ENCODE measurements at places on chromosomes 6 and 20.

- DNase-seq: no peak
Measured at GRCh38 chr6:40353197-40353966, 233.8 kb downstream of the LRFN2 start.

DNA sequence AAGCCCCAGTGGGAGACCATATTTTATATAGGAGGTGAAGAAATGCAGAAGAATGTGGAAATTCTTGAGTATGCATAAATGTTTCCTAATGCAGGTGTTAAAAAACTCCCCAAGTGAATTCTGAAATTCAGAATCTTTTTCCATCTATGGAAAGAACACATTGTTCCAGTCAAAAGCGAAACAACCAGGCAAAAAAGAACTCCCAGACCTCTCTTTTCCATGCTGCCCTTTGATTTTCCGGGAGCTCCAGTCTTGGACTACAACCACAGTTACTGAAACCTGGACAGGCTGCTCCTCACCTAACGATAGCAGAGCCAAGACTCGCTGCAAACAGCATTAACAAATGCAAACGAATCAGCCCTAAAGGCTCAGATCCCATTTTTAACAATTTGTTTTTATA, 108.7 kb upstream of the CNKSR3 start:
- DNase-seq: no peak

GRCh38 chr6:141744194-141744925, 388.4 kb upstream of the GJE1 start:
- DNase-seq: no peak

DNA sequence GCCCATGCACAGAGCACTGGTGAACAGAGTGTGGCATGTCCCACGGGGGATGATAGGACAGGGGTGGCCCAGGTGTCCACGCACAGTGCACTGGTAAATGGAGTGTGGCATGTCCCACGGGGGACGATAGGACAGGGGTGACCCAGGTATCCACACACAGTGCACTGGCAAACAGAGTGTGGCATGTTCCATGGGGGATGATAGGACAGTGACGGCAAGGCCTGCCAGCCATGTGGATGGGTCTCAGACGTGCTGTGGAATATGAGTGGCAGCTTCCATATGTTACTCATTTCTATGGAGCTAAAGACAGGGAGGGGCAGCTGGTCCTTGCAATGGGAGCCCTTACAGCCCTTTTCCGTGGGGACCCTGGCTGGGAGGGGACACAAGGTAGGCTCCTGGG, 168.7 kb downstream of the CDH4 start:
- no peak for DNase-seq

DNA sequence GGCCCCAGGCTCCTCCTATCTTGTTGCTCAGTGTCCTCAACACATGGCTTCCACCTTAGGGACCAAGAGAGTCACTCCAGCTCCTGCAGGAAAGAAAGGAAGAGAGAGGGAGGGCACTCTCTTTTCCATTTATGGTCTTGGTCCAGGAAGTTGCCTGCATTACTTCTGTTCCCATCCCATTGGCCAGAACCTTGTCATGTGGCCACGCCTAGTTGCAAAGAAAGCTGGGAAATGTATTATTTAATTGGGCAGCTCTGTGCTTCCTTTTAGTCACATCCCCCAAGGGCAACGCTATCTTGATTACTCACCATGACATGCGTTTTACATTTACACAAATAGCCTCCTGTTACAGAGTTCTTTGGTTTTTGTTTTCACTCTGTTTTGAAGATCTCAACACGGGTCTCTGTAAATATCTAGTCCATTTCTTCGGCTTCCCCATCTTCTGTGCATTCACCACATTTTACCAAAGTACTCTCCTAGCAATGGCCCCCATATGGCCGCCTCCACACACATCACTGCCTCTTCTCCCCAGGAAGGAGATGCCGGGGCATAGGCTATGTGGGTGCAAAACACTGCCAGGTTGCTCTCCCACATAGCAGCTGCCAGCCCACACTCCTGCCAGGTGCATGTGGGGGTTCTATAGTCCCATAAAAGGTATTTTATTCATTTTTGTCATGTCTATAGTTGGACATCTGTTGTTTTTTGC, 35.7 kb upstream of the ZMYND8 start:
- no peak for DNase-seq

DNA sequence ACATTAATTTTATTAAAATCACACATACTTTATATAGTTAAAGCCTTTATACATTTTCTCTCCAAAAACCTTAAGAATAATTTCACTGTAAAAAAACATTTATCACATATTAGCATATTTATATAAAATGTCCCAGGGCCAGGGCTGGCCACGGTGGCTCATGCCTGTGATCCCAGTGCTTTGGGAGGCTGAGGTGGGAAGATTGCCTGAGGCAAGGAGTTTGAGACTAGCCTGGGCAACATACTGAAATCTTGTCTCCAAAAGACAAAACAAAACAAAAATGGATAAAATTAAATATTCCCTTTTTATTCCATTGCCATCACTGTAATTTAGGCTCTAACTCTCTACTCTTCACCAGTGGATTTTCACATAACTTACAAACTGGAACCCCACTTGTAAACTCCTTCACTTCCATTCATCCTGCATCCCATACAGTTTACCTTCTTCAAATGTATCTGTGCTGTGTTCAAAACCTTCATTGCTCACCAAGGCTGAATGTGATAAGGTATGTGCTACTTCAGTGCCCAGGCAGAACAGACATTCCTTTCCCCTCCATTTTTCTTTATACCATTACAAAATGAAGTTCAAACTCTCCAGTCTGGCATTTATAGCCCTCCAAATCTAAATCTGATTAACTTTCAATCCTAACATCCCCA, 42.9 kb upstream of the PIM1 start:
- DNase-seq: no peak

DNA sequence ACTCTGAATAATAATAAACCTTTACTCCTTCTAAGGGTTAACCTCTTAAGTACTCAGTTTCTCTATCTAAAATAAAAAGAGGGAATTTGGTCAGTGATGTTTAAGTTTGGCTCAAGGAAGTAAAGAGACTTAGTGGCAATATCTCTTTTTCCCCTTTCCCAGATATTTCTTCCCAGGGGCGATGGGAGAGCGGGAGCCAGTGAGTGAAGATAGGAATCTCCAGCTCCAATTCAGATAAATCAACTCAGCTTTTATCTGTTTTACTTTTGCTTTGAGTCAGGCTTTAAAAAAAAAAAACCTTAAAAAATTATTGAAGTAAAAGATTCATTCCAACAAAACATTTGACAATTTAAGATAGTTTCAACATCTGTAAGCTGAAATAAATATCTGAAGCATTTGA, 45.4 kb upstream of the SNRPB2 start:
- DNase-seq: no peak

DNA sequence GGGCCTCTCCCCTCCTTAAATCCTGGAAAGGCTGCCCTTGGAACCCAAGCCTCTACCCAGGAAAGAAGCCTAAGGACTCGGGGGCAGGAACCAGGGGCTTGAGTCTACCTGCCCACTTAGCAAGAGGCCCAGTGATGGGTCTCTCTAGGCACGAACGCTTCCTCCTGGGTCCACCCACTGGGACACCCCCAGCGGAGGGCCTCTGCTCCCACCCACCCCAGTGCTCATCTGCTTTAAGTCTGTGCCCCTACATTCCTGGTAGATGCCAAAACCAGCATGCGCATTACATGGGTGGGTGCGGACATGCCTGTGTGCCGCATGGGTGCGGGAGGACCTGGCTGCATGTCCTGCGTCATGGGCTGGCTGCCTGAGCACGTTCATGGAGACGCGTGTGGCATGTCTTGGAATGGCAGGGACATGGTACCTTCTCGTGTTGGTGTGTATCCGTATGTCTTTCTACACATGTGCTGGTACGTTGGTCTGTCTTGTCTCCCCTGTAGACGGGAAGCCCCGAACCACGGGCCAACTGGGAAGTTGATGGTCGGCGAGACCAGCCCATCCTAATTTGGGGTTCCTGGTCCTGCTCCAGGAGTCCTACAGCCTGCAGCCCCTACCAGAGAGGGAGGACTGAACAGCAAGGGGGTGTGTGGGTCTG, 29.3 kb downstream of the SNPH start:
- DNase-seq: no peak

GRCh38 chr6:161215876-161216615, 57.8 kb downstream of the AGPAT4 start:
- DNase-seq: no peak

DNA sequence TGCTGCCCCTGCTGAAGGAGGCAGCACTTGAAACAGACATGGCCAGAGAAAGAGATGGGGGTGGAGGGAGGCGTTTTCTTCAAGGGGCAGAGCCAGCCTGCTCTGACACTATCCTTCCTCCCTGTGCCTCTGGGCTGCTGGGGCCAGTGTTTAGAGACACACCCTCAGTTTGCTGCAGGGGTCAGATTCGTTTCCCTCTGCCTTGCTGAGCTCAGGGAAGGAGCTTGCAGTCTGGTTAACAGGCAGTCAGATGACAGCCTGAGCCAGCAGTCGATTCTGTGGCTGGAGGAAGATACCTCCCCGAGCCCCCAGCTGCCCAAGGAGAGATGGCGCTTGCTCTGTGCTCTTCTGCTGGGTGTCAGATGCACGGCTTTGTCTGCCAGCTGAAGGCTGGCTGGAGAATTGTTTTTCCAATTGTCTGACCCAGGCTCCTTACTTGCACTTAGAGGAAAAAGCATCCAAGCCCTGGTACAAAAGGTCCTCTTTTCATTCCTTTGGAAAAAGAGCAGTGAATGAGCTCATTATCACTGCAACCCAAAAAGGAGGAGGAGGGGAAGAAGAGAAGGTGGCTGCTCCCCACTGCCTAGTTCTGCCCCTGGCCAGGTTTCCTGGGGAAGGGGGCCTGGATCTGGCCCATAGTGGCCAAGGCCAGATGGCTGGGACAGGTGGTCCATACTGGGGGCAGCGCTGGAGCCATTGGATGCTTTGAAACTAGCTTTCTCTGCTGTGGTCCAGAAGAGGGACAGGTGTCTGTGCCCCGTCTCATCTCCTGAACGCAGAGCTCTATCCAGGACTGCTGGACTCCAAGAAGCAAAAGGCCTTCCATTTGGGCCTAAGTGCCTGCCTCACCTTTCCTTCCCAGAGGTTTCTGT, 88.2 kb downstream of the TCP11 start:
- no peak for DNase-seq

- DNase-seq: no peak
Measured at GRCh38 chr6:170053966-170054661, 236.8 kb downstream of the DLL1 start.

- DNase-seq: no peak
Measured at GRCh38 chr6:164859816-164860215, 449.6 kb downstream of the C6orf118 start.

DNA sequence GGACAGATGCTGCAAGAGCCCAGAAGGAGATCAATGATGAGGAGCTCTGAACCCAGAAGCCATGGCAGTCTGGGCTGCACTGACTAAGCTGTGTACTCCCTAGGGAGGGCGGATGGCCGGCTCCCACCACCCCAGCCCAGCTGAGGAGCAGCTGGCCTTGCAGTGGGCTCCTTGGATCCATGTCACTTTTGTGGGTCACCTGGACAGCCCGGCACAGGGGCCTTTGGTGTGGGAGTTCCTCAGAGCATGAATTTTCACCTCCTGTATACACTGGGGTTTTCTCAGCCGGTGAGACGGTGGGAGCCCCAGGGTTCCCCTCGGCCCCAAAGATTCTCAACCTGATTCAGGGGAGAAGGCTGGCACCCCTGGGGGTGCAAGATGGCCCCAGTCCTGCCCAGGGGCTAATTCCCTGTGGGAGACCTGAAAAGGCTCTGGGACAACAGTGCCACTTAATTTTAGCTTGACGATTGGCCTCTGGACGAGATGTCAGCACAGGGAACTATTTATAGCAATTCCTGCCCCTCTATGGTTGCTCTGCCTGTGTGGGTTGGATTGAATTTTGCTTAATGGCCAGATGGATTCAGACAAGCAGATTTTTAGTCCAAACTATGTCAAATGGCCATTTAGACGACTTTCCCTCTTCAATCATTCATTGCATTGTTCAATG, 121.6 kb upstream of the PMEPA1 start:
- no peak for DNase-seq

DNA sequence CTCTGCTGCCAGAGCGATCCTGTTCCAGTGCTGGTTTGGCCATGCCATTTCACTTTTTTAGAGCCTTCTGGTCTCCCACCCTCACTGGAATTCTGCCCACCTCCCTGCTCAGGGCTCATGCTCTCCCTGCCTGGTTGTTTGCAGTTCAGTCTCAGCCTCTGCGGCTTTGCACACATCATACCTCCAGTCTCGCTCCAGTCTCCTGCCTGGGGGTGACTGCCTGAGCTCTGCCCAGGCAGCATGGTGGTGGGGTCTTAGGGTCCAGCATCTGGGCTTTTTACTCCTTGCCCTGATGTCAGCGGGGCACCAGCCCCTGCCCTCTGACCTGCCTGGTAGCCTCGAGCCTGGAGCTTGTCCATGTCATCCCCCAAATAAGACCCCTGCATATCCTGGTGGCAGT, 30.9 kb downstream of the CD83 start:
- DNase-seq: no peak

All from NCI-H510A treated with DMSO at 0.1 percent for 48 hours (cell line).